Stimulated activated CD4-positive, alpha-beta T cell treated with anti-CD3 and anti-CD28 coated beads, Interleukin-4, amount 100 ng/mL, for 24 hours (primary cell): ENCODE measurements at places on chromosomes 4 and X.

DNA sequence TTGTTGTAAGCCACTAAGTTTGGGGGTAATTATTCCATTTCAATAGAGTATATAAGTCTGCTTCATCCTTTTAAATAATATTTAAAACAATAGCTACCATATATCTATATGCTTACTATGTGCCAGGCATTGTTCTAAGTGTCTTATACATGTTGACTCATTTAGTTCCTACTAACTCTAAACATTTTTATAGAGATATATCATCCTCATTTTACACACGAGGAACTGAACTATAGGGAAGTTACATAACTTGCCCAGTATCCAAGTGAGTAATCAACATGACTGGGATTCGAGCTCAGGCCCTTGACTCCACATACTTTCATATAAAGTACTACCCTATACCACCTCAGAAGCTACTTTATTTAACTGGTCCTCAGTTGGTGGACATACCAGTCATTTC, 175.3 kb upstream of the RAI2 start:
- DNase-seq: no peak

GRCh38 chr4:188903986-188904385, 764.7 kb downstream of the TRIML1 start:
- no peak for DNase-seq

DNA sequence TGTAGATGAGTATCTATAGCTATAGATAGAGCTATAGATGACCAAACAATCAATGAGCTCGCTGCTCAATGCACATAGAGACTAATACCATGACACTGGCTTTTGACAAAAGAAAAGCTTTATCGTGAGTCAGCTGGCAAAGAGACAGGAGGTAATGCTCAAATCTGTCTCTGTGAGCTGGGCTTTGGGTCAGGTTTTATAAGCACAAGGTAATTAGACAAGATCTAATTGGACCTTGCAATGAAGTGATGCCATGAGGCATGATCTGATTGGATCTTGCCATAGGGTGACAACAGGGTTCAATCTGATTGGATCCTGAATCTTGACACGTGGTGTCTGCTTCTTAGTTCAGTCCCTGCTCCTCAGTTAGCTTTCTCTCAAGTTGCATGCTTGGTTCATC, 180.7 kb upstream of the MXRA5 start:
- DNase-seq: no peak

- DNase-seq: no peak
Observed at GRCh38 chr4:126358041-126358440, 1043.3 kb downstream of the FAT4 start.

DNA sequence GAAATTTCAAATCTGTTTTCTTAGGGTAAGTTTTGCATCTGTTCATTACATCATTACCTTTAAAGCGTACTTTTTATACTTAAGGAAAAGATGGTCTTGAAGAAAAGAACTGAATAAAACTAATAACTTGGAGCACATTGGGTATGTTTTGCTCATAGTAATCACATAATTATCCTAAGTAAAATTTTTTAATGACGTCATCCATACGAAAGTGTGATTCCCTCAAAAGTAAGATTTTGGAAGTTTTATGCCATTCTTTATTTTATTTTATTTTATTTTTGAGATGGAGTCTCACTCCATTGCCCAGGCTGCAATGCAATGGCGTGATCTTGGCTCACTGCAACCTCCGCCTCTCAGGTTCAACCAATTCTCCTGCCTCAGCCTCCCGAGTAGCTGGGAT, 1516.6 kb upstream of the TENM3 start:
- DNase-seq: no peak

GRCh38 chrX:12987900-12988594, 13.1 kb downstream of the TMSB4X start:
- DNase-seq: no peak

- no peak for DNase-seq
Observed at GRCh38 chr4:85102606-85103005, 136.1 kb upstream of the WDFY3 start.

DNA sequence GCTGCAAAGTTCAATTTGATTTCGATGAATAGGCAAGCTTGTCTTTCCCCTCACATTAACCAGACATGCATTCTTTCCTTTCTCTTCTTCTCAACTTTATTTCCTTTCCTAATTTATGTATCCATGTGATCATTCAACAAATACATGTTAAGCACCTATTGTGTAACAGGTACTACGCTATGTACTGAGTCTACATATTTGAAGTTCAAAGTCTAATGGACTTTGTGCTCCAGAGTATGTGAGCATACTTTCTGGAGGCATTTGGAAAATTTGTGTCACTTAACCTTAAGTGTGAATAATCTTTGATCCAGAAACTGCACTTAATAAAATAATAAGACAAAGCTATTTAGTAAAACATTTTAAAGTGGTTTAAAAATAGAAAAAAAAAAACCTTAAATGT, 675.3 kb upstream of the CT83 start:
- no peak for DNase-seq

GRCh38 chrX:128676651-128677050, 624.4 kb upstream of the ACTRT1 start:
- DNase-seq: no peak

DNA sequence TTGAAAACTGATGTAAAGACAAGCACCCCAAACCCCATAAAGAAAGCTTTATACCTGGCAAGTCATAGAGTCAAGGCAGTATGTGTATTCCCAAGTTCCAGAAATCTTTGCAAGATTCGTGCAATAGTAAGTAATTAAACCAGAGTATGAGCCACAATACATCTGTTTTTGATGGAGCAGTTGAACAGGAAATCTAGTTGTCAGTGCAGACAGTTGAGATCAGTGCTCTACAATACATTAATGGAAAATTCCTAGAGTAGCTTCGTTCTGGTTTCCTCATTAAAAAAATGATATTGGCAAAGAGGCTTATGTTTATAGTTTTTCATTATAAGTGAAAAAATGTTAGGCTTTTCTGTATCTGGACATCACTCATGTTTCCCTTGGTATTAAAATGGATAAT, 575.3 kb downstream of the TRIML1 start:
- DNase-seq: no peak

GRCh38 chrX:23959781-23960180, 52.0 kb downstream of the CXorf58 start:
- DNase-seq: no peak

DNA sequence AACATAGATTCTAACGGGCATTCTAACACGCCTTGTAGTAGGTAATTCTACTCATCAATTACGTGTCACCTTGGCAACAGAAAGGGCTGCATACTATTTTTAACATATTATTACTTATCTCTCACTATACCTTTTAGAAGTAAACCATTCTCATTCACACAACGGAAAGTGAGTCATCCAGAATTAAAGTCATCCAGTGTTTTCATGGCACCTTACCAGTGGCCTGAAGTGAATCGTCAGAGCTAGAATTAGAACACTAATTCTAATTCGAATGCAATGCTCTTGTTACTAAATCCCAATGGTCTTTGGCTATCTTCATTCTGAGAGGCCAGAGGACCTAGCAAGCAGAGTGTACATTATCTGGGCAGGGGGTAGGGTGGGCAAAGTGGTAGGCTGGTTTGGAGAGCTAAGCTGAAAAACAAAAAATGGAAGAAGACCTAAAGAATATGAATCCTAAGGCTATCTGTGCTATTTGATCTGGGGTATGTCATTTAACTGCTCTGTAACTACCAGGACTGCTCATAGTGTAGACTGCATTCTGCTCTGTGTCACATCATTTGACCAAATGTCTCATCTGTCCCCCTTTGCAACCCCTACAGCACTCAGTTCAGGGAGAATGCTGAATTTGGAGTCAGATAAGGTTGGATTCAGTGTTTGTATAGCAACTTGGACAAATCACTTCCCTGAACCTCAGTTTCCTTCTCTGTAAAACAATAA, 96.5 kb downstream of the HDAC8 start:
- no peak for DNase-seq

GRCh38 chr4:89579771-89580170, 257.2 kb downstream of the SNCA start:
- no peak for DNase-seq

GRCh38 chrX:72236841-72237240, 2.0 kb downstream of the ERCC6L start:
- no peak for DNase-seq

GRCh38 chr4:20085156-20085555, 166.5 kb upstream of the SLIT2 start:
- no peak for DNase-seq

- no peak for DNase-seq
Observed at GRCh38 chr4:12421364-12421763, 992.7 kb upstream of the HS3ST1 start.

- no peak for DNase-seq
Observed at GRCh38 chr4:163618845-163619244, 124.4 kb downstream of the TMA16 start.

DNA sequence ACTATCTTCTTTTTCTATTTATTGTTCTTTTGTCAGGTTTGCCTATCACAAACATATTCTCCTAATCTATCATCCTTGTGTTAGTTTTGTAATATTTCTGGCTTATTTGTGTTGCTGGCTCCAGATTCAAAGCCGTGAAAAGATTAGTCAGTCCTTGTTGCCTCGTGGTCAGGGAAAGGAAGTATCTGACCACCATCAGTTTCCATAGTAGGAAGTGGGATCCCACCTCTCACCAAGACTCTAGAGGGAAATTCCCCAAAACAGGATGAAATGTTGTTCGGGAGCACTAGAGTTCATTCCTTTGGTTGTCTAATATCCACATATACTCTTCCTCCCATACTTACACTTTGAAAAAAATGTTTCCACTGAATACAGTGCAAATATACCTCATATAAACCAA, 131.0 kb upstream of the HUWE1 start:
- DNase-seq: no peak

GRCh38 chr4:137664046-137664387, 131.7 kb upstream of the PCDH18 start:
- DNase-seq: no peak

DNA sequence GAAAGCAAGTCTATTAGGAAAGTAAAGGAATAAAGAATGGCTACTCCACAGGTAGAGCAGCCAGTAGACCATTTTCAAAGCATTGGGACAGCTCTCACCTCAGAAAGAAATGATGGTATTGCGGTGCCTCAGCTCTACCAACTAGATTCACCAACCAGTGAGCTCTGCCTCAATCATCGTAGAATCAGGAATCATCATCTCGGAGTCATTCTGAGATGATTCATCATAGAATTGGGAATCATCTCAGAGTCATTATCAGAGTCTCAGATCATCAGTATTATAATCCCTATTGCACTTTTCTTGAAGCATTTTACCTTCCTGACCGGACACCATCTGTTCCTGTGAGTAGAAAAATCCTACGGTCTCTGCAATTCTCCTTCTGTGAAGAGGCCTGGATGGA, 17.5 kb upstream of the SAT1 start:
- no peak for DNase-seq

DNA sequence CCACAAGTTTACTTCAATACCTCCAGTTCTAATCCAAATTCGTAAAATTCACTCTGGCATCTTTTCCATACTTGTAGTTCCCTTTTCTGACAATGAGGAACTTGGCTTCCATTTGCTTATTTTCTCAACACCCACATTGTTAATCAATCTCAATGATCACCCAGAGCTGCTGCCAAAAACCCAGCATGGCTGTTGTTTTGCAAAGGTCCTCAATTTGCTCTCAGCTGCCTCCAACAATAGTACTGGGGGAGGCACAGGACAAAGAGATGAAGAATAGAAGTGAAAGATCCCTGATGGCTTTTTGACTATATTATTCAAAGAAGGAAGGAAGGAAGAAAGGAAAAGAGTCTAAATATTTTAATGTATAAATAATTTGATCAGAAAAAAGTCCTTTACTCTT, 847.8 kb downstream of the RAPGEF2 start:
- DNase-seq: no peak

DNA sequence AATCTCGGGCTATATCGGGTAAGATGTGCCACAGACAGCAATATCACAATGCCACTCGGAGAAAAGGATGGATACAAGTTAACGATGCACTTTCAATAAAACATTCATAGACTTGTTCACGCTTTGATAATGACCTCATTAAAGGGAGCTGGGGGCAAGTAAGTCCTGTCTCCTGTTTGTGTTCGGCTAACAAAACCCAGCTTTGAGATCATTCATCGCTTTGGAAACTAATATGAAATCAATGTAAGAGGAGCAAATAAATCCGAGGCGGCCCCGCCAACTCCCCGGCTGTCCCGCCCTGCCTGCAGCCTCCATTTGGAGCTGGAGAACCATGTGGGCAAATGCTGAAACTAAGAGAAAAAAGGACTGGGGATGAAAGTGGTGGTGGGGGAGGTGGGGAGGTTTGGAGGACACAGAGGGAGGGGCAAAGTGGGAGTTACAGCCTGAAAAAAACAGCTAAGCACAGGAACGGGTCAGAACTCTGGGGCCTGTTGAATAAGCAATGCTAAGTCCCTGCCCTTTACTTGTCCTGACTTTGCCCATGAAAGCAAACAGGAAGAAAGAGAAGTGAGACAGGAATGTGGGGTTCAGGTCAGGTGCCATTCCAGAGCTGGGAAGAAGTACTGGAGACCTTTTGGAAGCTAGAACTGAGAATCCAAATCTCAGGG, 3.5 kb upstream of the GSX2 start:
- DNase-seq: no peak

DNA sequence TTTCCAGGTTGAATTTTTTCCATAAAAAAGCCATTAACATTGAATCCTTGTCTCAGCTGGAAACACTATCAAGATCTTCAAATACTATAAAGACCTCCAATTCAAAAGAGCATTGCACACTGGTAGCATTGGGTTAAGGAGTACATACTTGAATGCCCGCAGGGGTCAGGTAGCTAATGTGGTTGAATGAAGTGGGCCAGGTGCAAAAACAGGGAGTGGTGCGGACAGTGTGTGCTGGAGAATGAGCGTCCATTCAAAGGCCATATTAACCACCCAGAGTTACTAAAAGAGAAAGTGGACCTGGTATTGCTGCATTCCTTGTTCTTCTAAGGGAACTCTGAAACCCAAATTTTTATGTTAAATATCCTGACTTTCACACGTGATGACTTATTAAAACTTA, 91.6 kb downstream of the NYX start:
- DNase-seq: no peak

DNA sequence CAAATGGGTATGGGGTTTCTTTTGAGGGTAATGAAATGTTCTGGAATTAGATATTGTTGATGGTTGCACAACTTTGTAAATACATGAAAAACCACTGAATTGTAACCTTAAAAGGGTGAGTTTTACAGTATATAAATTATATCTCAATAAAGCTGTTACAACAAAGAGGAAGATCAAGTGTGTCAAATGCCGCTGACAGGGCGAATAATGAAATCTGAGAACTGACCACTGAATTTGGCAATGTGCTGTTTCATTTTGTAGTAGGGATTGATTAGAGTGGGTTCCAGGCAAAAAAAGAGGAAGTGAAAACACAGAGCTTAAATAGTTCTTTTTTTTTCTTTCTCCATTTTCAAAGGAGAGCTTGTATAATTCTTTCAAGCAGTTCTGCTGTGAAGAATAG, 161.1 kb upstream of the NAP1L5 start:
- no peak for DNase-seq

GRCh38 chrX:154329294-154329693, 33.7 kb downstream of the TKTL1 start:
- no peak for DNase-seq

GRCh38 chr4:175411251-175411650, 400.8 kb downstream of the GPM6A start:
- DNase-seq: no peak

- DNase-seq: no peak
Observed at GRCh38 chr4:152972821-152973628, 36.9 kb downstream of the FHDC1 start.

- DNase-seq: no peak
Observed at GRCh38 chr4:78298618-78299017, 241.5 kb downstream of the FRAS1 start.

GRCh38 chr4:137631605-137632004, 99.3 kb upstream of the PCDH18 start:
- DNase-seq: no peak

GRCh38 chrX:113802837-113803236, 781.0 kb upstream of the HTR2C start:
- DNase-seq: no peak
